Prostate gland (tissue), 2 donors: ENCODE measurements at places on chromosomes 6 and 20.
A peak's percentile ranks its signal among the peaks of the same experiment; 100 is the strongest.

- DNase-seq, result no peak
Observed at GRCh38 chr6:144449911-144450597, 164.9 kb downstream of the UTRN start.

DNA sequence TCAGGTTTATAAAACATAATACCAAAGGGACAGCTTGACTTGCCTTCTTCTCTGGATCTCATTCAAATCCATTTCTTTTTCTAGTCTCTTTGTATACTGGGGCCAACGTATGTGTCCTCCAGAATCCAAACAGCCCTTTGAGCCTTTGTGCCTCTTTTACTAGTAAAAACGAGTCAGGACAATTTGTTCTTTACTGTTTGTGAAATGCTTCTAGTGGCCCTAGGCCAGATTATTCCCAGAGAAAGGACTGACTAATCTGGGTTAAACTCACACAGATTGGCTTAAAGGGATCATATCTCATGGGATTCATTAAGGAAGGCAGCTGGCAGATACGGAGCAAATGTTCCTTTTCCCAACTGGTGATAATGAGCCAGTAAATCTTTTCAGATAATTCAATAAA is 32.1 kb upstream of the MANEA start:
- DNase-seq, result no peak

- no peak for DNase-seq
Observed at GRCh38 chr20:3181270-3181669, 7.9 kb upstream of the LZTS3 start.

GRCh38 chr6:166589337-166589731 is 2.9 kb upstream of the RAMACL start:
- no peak for DNase-seq

DNA sequence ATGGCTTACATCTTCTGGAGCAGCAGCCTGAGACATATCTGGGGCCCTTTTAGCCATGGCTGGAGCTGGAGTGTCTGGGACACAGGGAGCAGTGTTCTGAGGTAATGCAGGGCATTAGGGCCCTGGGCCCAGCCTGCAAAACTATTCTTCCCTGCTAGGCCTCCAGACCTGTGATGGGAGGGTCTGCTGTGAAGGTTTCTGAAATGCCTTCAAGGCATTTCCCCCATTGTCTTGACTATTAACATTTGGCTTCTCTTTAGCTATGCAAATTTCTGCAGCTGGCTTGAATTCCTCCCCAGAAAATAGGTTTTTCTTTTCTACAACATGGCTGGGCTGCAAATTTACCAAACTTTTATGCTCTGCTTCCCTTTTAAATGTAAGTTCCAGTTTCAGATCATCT is 61.5 kb downstream of the EDN1 start:
- no peak for DNase-seq

GRCh38 chr6:100465701-100466409 is 1.1 kb upstream of the SIM1 start:
- DNase-seq, result no peak

DNA sequence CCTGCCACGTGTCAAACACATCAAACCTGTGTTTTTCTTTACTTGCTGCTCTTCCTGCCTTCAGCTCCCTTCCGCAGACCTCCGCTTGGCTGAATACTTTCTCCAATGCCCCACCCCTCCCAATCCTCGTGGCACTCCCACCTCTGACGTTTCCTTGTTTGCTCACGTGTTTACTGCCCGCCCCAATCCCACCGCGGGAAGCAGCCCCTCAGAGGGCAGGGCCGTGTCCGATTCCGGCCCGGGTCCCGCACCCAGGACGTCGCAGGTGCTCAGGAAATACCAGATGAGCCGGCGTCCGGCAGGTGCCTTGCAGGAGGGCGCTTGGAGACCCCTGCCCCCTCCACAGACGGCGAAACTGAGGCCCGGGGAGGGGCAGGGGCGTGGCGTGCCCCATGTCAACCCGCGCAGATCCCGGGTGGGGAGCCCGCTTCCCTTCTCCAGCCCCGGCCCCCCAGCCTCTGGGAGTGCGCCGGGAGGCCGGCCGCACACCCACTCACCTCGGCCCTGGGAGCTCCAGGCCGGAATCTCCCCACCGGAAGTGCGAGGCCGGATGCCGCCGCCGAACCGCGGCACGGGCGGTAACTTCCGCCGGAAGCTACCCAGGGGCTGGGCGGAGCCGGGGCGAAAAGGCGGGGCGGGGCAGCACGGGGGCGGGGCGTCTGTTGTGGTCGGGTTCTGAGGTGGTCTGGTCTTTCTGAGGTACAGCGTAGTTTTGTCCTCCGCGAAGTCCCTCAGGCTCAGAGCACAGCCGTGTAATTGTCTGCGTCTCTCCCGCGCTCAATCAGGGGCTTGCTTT is 42.3 kb downstream of the ELMO2 start:
- DNase-seq, result peak; percentile 83

GRCh38 chr6:38824243-38824894 is 109.3 kb downstream of the DNAH8 start:
- DNase-seq, result no peak

DNA sequence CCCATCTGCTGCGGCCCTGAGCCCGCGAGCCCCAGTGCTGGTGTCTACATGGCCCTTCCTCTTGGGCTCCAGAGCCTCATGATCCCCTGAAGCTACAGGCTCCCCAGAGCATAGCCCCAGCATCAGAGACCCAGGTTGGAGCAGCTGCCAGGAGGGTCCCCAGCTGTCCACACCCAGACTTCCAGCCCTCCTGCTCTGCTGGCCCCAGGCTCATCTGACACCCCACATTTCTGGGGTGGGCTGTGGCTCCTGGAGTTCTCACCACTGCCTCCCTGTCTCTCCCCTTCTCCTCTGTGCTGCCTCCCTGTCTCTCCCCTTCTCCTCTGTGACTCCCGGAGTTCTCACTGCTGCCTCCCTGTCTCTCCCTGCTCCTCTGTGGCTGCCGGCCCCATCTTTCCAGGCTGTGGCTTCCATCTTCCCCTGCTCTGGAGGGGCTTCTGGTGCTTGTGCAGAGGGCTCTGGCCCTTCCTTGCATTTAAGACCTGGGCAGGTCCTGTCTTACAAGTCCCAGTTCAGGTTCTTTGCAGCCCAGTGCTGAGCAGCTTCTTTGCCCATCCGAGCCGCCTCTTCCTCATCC is 108.1 kb downstream of the ERMARD start:
- DNase-seq, result no peak

DNA sequence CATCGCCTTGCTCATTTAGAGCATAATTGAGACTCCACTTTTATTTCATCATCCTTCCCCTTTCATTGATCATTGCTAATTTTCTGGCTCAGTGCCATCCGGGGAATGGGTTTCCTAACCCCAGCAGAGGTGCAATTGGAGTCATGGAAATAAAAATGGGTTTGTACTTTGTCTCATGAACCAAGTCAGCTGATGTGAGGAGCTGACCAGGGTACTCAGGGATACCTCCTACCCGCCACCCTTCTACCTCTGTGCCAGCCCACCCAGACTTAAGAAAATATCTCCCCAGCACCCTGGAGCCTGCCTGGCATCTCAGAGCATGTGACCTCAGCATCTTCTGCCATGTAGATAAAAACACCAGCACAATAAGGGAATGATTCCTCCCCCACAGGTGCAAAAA is 59.1 kb upstream of the MAFB start:
- DNase-seq, result no peak

DNA sequence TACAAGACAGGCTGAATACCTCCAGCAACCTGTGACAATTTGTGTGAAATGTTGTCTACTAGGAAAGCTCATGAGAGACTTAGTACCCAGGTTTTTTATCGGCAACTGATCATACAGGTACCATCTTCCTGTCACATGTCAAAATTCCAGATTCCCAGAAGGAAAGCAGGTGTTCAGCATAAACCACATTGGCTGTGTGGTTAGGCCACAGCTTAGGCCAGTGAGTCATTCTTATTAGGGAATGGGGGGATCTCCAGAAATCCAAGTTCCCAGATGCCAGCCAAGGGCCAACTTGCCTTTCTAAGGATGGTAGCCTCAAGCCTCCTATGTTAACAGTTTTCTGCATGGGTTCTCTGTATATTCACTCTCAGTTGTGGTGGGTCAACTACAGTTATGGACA is 65.9 kb downstream of the FAM184A start:
- DNase-seq, result no peak

GRCh38 chr6:125157280-125157679 is 3.7 kb downstream of the TPD52L1 start:
- DNase-seq, result no peak

DNA sequence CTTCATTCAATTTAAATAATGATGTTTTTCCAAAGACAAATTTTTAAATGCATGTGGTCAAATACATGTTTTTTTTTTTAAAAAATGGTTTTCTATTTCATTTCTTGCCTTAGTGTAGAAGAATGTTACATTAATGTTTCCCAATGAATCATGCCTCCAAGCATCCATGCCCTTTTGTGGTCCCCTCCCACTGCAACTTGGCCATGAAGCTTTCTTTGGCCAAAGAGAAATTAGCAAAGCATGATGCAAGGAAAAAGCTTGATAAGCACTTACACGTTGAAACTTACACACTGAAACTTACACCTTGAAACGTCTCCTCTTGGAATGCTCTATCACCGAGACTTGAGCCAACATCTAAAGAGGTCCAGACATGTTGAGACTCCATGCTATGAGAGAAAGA is 93.0 kb upstream of the ELOVL5 start:
- no peak for DNase-seq

DNA sequence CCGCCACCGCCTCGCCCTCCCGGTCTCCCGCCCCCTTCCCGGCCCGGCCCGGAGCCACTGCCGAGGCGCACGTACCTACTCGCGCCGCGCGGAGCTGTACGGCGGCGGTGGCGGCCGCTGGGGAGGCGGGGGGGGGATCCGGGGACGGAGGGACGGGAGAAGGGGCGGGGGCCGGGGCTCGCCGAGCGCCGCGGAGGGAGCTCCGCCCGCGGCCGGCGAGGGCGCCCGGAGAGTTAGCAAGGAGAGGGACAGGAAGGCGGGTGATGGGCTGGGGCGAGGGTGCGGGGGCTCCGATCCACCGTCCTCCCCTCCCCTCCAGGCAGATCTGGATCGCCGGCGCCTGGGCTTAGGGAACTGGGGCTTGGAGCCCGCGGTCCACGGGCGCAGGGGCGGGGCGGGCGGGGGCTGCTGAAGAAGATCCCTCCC is 548 bp upstream of the TMEM74B start:
- no peak for DNase-seq

DNA sequence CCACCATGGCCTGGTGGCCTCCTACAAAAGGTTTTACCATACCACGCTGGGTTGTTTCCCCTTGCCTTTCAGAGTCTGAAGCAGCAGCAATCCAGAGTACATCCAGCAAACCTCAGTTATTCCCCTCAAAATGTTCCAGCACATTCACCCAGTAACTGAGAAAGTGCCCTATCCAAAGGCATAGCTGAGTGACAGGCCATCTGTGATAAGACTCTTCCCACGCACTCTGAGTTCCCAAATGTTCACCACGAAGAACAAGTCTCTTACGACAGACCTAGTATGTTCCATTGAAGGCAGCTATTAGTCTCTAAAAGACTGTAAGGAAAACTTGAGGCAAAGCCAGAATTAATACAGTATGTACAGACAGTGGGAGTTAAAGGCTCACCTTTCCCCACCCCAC is 31.6 kb upstream of the C20orf144 start:
- DNase-seq, result no peak

GRCh38 chr6:108002365-108003221 is 44.6 kb upstream of the SEC63 start:
- DNase-seq, result peak; percentile 11

- DNase-seq, result no peak
Observed at GRCh38 chr6:11758878-11759277, 19.7 kb downstream of the ADTRP start.

DNA sequence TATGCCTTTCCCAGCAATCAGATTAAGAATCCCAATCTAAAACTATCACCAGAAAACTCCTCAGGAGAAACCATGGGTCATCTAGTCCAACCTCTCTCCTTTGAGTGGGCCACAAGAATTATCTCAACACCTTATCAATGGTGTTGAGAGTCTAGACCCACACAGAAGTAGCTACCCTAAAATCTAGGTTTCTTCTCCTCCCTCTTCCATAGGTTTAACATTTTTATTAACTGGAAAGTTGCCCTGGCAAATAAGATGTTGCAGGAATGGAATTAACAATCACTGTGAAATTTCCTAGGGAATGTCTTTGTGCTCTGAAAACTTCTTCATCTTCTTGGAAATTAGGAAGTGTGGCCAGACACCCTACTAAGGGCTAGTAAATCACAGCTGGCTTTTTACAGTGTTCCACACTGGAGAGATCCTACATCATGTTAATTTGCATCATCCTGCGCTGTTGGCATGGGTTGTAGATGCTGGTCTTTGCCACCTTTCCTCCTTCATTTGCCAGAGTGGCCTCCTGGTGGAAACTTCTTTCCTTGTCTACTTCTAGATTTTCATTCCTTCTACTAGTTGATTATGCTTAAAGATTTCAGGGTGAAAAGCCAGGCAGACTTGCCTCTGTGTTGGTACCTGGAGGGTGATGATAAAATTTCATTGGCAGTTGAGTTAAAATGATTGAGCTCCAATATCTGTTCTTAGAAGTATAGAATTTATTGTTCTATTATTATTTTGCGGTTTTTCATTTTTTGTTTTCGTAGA is 2.7 kb downstream of the TNFAIP3 start:
- no peak for DNase-seq

GRCh38 chr6:150025201-150025917 is at the start of gene RAET1L:
Gene RAET1L (minus strand): TSS chr6:150025532. CDS start chr6:150025471, 61 bp downstream.
- peak; percentile 88 for DNase-seq

- DNase-seq, result no peak
Observed at GRCh38 chr6:137676888-137677287, 182.7 kb upstream of the OLIG3 start.

- no peak for DNase-seq
Observed at GRCh38 chr6:168009331-168009730, 11.9 kb downstream of the KIF25 start.

- DNase-seq, result no peak
Observed at GRCh38 chr20:50695135-50695872, 4.0 kb upstream of the RIPOR3 start.

GRCh38 chr20:45080867-45081624 is 19.9 kb downstream of the KCNS1 start:
- no peak for DNase-seq

GRCh38 chr20:62914970-62915457 is 11.3 kb downstream of the DIDO1 start:
- DNase-seq, result no peak

GRCh38 chr6:83352424-83353061 is 78.3 kb downstream of the ME1 start:
- DNase-seq, result no peak

DNA sequence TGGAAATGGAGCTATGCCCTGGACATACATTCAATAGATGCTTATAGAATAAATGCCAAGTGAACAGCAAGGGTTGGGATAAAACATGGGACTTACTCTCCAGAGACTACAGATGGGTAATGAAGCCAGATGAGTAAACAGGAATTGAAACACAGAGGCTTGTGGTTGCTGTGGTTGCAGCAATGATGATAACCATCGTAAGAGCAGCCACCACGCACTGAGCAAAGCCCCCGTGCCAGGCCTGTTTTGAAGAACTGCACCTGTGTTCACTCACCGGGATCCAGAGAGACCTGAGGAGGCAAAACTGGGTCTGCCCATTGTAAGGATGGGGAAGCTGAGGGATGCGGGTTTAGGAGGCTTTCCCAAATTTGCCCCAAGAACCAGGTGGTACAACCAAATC is 431.1 kb upstream of the CDH4 start:
- DNase-seq, result no peak
